ENCODE measurements at places on chromosomes 1 and 21.
A peak's percentile ranks its signal among the peaks of the same experiment; 100 is the strongest.

DNA sequence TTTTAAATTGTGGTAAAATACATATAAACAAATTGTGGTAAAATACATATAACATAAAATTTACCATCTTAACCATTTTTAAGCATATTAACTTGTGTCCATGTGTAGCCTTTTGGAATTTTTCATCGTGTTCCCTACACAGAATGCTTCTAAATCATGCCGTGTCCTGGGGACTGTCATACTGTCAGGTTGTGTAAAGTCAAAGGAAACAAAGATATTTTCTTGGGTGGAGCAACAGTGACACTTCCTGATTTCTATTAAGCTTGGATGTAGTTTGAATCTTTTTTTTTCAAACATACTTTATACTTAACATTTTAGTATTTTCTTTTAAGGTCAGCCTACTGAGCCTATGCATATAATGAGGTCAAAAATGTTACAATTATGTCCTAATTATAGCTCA is 32.3 kb downstream of the DOP1B start:
- no peak for DNase-seq

DNA sequence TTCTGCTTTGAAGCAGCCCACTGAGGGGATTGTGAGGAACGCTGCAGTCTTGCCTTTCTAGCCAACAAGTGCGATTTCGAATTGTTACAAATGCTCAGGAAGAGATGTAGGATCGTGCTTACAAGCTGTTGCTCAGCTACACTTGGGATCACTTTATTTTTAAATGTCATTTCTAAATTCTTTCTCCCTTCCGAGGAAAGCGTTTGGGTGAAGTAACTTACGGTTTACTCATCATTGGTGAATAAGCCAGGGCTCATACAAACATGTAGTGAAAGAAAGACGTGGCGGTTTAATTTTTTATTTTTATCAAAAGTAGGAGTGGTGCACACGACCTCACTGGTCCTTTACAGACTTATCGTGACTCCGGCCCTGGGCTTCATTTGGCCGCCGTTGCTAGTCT is 386.6 kb downstream of the KIF26B start:
- DNase-seq = no peak

GRCh38 chr21:28152732-28153131 is 839.9 kb downstream of the LTN1 start:
- DNase-seq = no peak

DNA sequence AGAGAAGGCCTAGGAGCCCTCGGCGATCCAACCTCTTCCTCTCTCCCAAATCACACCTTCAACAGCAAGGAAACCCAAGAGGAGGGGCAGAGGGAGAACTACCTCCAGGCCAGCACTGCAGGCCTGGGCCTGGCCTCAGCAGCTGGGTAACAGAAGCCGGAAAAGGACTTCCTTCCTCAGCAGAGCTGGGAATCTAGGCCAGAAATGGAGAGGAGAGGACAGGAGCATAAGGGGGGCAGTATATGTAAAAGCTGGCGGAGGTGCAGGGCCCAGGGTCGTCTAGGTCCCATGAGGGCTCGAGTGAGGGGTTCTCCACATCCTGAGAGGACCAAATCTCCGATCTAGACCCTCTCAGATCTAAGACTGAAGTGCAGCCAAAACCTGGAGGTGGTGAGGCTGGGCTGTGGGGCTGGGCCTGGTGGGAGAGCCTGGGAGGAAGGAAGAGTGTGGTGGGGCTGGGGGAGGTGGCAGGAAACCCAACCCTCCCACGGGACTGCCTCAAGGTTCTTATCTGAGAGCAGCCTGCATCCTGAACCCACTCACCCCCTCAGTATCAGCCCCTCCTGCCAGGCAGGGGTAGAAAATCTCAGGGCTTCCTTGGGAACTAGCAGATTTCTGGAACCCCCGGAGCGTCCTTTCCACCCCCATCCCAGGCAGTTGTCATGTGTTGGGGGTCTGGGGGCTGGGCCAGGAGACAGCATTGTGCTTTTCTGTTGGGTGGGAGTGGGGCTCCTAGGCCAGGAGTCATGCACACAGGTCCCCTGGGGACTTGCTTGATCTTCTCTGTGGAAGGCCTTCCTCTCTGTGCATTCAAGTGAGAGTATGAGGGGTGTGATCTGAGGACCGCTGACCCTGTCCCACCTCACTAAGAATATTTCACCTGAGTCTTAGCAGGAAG is 33.0 kb downstream of the PIK3C2B start:
- DNase-seq = no peak

GRCh38 chr1:209172286-209172685 is 411.2 kb upstream of the CAMK1G start:
- no peak for DNase-seq

- DNase-seq = no peak
Measured at GRCh38 chr21:27673581-27673980, 706.7 kb upstream of the ADAMTS5 start.

DNA sequence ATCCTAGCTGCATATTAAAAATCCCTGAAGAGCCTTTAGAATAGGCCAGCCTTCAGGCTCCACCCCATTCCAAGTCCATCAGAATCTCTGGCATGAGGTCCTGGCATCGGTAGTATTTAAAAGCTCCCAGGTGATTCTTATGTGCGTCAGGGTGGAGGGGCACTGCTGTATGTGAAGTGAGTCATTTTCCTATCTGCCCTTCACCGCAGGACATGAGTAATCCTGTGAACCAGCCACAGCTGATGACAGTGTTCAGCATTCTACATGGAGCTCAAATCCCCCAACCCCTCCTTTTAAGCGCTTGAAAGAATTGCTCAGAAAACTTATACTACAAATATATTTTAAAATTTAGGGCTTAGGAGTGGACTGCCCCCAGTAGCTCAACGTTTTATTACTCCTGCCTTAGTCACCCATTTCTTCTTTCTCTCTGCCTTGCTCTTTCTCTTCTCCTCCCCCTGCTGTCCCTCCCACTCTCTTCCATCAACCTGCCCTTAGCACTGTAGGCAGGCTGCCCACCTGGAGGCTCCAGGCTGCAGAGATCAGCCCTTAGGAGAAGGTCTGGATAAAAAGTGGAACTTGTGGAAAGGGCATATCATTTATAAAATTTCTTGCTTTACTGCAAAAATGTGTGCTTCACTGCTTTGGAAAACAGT is 73.8 kb upstream of the ZNF281 start:
- DNase-seq = peak; percentile 96

GRCh38 chr1:117007719-117008013 is 6.1 kb downstream of the CD101 start:
- DNase-seq = no peak

DNA sequence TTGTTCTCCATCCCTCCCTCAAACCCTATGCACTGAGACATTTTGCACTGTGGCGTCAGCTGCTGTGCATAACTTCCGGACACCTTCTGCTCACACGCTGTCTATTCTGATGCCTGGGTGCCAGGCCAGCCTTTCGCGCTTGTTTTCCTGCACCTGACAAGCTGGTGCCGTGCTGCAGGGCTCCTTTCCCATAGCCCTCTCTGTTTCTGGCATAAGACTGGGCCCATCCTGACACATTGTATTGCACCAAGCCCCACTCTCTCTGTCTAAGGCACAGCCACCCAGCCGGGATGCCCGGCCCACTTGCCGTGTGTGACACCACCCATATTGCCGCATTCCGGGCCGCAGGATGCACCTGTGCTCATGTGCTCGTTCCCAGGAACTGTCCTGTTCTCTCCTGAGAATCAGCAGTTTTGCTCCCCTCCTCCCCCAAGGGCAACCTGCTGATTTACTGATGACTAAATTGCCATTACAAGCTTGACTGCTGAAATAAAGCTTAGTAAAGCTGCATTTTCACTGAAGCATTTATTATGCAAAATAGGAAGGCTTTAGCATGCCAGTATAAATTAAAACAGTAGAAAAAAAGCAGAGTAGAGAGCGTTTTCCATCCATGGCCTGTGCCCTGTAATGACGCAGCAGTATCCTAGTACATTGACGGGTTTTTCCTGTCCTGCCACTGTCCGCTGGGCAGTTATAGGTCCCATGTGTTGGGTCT is 88.0 kb downstream of the CD247 start:
- DNase-seq = no peak

- no peak for DNase-seq
Measured at GRCh38 chr1:243246916-243247315, 8.2 kb downstream of the CEP170 start.

GRCh38 chr1:183239793-183240525 is 53.9 kb downstream of the LAMC2 start:
- DNase-seq = no peak

DNA sequence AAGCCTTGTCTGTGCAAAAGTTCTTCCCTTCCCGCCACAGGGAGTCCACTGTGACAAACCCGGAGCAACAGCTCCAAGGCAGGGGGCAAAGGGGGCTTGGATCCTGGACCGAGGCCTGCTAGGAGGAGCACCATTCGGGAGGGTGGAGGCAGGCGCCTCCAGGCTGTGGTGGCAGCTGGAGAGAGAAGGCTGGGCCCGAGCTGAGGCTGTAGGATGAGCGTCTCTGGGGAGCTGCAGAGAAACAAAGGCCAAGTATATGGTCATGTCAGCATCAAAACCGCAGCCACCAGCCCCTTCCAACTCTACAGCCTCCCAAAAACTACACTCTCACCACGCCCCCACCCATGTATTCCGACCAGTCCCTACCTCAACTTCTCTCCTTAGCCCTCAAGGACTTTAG is 579 bp downstream of the SH3BP5L start:
- DNase-seq = no peak

GRCh38 chr1:49240709-49241221 is 464.1 kb upstream of the BEND5 start:
- no peak for DNase-seq

GRCh38 chr1:36994868-36995267 is 39.4 kb downstream of the GRIK3 start:
- DNase-seq = no peak

Data from bone marrow (tissue), 2 donors.